ENCODE measurements at places on chromosomes 2 and 18.
A peak's percentile ranks its signal among the peaks of the same experiment; 100 is the strongest.

GRCh38 chr18:1559563-1559962 is 654.9 kb downstream of the ADCYAP1 start:
- DNase-seq: no peak

- DNase-seq: peak; percentile 74
These were observed 60.7 kb downstream of the DGKD start for GRCh38 chr2:233414777-233415570.

DNA sequence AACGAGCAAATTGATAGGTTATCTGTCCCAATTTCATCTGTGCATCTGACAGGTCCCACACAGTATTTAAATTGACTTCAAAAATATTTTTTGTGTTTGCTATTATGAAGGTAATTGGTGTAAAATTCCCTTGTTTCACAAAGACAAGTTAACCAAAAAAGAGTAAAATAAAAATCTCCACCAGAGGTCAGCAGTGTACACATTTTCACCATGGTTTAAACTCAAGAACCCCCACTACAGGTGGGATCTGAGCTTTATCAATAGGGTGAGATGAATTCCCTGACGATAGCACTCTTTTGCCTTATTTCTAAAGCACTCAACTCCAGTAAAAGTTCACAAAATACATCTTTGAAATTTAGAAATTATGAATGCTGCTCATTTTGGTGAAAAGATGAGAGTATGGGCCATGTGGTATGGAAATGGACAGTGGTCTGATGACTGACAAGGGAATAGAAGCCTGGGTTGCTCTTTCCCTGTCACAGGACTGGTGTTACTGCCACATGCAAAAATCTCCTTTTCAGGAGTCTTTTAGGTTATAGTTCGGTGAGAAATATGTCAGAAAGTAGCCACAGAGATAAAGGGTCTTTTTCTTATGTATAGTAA is 68.0 kb downstream of the SERPINB8 start:
- no peak for DNase-seq

GRCh38 chr2:94996305-94997100 is 29.0 kb upstream of the MAL start:
- no peak for DNase-seq

DNA sequence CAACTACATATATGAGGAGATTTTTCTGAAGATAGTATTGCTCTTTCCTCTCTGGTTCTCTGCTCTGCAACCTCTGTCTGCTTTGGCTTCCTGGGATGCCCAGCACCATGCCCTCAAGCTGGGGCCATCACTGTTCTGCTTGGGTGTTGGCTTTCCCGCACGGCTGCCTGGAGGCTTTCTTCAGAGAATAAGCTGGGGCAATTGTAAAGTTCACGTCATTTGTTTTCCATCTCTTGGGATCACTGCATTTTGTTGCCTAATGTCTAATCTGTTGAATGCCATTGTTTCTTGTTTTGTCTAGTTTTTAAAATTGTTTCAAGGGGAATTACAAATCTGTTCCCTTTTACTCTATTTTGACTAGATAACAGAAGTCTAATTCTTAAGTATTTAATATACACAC is 437.3 kb upstream of the NRP2 start:
- DNase-seq: no peak

GRCh38 chr2:42928692-42929545 is 136.5 kb upstream of the HAAO start:
- DNase-seq: no peak

DNA sequence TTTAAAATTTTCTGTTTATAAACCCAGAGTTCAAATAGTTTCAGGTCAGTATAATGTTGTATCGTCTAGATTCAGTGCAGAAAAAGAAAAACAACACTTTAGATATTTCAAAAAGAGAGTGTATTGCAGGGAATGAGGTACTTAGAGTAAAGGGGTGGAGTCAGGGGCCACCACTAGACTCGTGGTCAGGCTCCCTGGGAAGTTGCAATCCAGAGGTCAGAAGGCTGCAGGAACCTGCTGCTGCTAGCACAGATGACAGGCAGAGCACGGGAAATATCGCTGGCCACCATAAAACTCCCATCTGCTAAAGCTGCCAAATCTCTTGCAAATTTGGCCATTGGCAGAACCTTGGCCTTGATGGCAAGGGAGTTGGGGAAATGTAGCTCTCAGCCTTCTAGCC is 64.6 kb downstream of the THNSL2 start:
- DNase-seq: no peak

GRCh38 chr2:195490319-195490718 is 166.7 kb upstream of the SLC39A10 start:
- DNase-seq: no peak

DNA sequence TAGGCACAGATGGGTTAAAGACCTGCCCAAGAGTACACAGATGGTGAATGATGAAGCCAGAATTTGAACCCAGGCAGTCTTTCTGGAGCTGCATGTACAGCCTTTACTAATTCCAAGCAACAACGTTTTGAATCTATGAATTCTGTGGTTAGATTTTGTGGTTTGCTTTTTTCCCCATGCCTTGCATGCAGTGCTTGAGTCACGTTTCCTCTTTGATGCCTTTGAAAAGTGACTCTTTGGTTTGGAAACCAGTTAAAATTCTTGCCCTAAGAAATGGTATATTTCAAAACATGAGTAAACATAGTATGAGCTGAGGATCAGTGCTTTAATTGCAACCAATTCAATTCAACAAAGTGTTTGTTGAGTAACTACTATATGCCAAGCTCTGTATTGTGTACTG is 48.2 kb upstream of the PPM1B start:
- DNase-seq: peak; percentile 31

GRCh38 chr2:112787729-112788393 is 3.6 kb upstream of the IL1A start:
- no peak for DNase-seq

DNA sequence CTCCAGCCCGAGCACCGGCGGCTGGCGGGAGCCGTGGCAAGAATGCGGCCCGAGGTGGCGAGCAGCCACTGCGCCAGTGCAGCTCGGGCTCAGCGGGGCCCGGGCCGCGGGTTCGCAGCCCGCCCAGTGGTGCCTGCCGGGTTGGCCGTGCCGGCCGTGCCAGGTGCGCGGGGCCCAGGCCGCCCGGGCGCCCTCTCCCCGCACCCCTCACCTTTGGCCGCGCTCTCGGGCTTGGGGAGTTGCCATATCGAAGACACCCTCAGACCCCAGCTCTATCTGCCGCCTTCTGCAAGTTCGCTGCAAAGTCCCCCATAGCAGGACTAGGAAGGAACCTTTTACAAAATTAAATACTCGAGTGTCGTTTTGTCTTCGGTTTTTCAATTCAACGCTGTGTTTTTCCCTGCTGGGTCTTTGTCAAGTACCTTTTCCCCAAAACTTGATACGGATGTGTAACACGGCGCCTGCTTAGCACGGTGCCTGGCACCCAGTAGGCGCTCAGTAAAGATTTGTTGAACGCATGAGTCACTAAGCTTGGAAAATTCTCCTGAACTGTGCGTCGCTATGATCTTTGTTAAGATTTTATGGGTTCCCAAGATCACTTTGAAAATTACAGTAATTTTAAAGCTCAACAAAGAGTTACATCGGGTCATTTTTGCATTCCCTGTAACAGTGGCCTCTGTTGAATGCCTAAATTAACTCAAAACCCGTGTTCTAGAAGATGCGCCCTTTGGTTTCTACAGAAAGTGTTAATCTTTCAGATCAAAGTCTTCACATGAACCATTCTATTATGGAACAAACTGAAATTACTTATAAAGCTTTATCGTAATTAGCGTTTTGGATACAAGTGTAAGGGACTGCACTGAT is 750 bp downstream of the STRADB start:
- no peak for DNase-seq

DNA sequence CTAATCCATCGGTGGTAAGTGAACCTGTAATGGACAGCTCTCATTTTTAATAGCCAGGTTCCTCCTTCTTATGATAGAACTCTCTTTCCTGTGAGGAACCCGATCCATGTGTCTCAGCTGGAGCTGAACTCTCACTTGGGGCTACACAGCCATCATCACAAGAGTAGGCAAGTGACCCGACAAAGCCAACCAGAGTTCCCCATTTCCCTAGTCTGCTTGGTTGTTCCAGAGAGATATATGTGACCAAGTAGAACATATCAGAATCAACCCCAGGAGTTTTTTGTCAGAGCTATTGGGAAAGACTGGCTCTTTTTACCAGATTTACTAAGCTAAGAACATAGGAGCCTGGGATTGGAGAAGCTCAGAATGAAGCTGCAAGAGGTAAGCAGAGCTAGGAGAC is 14.6 kb upstream of the HNRNPLL start:
- no peak for DNase-seq

DNA sequence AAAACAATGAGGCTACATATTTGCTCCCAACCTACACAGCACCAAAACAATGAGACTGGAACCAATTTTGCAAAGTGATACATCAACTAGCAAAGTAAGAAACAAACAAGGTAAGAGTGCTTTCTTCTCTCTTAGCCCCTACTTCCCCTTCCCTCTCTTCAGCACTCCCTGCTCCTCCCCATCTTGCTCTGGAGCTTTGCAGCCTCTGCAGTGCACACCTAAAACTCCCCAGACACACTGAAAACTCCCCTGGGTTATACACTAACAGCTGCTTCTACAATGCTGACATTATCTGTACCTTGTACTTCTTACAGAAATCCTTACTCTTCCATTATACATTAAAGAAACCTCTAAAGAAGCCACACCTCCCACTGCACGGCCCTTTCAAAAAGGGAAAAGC is 93.7 kb downstream of the RBMS1 start:
- no peak for DNase-seq

DNA sequence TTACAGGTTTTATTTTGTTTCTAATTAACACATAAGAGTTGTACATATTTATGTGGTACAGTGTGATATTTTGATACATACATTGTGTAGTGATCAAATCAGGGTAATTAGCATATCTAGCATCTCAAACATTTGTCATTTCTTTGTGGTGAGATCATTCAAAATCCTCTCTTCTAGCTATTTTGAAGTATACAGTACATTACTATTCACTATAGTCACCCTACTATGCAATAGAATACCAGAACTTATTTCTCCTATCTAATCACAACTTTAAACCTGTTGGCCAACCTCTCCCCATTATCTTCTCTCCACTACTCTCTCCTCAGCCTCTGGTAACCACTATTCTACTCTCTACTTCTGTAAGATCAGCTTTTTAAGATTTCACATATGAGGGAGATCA is 325.8 kb downstream of the CYP26B1 start:
- no peak for DNase-seq

DNA sequence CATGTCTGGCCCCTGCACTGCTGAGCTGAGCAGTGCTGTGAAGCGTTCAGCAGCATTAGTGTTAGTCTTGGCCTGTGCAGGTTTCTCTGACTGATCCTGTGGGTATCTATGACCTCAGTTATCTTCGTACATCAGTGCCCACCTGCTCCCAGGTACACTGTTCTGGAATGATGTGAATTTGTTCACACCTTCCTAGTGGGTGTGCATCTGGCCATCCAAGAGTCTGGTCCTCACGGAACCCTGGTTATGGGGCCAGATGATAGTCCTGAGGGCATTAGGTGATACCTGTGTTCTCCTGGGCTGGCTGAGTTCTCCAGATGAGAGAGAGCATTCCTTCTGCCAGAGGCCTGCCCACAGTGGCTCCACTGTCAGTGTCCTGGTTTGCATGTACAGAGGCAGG is 57.2 kb downstream of the INPP4A start:
- DNase-seq: no peak

GRCh38 chr2:8004250-8004681 is 677.6 kb upstream of the ID2 start:
- no peak for DNase-seq

DNA sequence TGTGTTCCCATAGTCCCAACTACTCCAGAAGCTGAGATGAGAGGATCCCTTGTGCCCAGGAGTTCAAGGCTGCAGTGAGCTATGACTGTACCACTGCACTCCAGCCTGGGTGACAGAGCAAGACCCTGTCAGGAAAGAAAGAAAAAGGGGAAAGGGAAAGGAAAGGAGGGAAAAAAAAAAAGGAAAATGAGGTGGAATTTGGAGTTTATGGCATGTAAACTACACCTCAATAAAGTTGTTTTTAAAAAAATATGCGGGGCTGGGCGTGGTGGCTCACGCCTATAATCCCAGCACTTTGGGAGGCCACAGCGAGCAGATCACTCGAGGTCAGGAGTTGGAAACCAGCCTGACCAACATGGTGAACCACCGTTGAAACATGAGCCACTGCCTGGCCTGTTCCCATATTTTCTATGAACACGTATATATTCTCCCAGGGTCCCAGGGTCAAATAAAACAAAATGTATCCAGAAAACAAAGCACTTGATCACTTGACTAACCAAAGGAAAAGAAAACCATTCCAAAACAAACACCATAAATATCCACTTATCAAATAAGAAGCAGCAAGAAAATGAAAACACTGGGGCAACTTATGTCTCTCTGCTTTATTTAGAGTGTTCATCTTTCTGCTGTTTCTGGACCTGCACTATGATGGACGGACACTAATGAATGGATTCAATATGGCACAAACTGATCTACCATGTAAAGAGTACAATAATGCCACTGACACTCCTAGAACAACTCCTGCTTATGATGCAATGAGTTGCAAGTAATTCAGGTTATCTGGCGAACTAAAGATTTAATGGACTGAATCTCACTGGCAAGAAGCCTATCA is 56.8 kb downstream of the ASXL2 start:
- DNase-seq: no peak

DNA sequence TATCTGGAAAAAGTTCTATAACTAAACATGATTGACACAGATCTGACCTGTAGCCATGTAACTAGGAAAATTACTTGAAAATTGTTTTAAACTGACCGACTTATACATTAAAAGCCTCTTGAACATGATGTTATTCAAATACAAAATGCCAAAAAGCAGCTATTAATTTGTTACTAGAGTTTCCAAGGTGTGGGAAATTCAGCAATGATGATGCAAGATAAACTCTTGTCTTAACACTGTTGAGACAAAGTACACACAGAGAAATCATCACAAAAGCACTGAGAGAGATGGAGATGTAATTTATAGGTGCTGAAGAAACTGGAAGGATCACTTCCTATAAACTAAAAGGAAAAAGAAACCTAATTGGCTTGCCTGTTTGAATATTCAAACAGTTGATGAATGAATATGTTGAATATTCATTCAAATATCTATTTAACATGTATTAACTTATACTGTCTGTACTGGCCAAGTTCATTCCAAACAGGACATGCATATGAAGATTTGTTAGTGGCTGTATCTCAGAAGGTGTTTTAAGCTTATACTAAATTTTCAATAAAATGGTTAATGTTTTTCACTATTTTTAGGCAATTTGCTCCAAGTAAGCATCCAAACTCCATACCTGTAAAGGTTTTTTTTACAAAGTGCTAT is 34.6 kb upstream of the WDR75 start:
- no peak for DNase-seq

DNA sequence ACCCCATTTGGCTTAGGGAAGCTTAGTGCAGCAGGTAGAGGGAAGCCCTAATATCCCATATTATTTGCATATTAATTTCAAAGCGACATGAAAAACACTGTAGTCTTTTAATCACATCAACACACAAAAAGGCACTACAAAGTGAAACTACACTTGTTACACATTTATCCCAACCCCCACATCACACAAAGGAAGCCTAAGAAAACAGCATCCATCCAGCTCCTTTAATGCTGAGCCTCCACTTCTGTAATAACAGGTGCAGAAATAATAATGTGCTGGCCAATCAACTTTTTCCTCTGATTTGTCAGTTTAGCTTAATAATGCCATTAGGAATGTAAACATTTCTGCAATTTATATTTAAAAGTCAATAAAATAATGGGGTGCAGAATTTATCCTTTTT is 274.0 kb downstream of the TCF4 start:
- DNase-seq: no peak

GRCh38 chr18:76896677-76897076 is 74.3 kb downstream of the ZNF236 start:
- no peak for DNase-seq

Measured in activated CD4-positive, alpha-beta memory T cell treated with anti-CD3 and anti-CD28 coated beads, Interleukin-2, amount 10 ng/mL, durations not matched to agents 7 days and 5 days (primary cell).